ENCODE measurements at places on chromosomes 7 and 10. TPM values are rescaled to one million over a fixed set of nuclear protein-coding genes. Genes with fewer than 3 reads are reported as not detected.

DNA sequence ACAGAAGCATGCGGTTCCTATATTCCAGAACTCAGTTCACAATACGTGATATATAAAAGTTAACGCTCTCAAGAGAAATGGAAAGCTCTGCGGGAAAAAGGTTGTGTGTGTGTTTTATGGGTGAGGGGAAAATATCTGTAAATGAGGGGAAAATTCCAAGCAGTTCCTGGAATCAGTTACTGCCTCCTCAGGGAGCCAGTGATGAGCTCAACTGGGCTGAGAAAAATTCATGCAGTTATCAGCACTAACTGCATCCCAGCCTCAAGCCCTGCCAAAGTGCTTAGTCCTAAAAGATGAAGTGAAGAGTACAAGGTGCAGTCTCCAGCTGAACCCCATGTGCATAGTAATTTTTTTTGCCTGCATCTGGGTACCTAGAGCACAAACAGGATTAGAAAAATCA, 191.9 kb downstream of the CDK14 start:
- no peak for DNase-seq

DNA sequence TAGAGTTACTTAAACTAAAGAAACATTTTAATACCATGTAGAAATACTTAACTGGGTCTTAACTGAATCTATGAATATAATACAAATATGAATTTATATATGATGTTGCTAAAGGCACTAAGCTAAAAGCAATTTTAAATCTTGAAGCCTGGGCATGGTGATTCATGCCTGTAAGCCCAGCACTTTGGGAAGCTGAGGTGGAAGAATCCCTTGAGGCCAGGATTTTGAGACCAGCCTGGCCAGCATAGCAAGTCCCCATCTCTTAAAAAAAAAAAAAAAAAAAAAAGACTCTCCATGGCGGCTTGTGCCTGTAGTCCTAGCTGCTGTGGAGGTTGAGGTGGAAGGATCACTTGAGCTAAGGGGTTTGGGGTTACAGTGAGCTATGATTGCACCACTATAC, 95.3 kb downstream of the CCSER2 start:
- DNase-seq, result no peak

DNA sequence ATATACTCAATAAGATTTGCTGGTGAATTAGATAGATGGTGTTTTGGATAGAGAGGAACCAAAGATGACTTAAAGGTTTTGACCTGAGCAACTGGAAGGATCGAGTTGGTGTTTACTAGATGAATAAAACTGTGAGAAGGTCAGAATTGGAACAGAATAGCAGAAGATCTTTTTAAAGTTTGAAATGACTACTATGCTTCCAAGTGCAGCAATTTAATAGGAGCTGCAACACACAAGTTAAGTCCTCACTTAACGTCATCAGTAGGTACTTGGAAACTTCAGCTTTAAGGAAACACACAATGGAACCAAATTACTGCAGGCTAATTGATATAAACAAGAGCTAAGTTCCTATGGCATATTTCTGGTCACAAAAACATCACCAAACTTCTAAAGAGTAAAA, 86.5 kb downstream of the RTKN2 start:
- DNase-seq, result no peak

- DNase-seq, result no peak
Measured at GRCh38 chr7:99490878-99491277, 9.2 kb downstream of the ZNF394 start.

DNA sequence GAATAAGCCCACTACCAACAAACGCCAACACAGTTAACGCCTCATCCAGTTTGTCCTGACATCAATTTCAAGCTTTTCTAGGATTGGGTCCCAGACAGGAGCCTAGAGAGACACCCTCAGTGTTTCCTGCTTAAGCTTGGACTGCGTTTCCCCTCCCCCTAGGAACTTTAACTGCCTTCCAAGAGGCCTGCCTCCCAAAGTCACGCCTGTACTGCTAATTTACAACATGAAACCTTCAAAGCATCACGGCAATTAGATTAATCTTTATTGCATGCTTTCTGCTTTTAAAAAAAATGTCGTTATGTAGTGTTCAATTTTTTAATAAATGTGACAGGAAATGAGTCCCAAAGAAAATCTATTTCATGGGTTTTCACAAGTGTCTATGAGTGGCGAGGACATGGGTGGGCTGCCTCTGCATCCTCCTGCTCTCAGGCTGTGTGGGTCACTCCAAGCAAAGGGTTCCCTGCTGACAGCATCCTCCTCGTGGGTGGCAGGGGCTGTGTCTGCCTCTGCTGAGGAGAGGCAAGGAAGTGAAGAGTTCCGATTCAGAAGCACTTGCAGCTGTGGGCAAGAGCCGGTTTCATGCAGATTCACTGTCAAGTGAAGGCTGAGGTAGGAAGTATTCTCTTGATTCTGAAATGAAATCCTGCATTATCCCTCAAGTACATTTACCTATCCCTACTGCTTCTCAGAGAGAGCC, 193.0 kb upstream of the KMT2E start:
- DNase-seq, result no peak

DNA sequence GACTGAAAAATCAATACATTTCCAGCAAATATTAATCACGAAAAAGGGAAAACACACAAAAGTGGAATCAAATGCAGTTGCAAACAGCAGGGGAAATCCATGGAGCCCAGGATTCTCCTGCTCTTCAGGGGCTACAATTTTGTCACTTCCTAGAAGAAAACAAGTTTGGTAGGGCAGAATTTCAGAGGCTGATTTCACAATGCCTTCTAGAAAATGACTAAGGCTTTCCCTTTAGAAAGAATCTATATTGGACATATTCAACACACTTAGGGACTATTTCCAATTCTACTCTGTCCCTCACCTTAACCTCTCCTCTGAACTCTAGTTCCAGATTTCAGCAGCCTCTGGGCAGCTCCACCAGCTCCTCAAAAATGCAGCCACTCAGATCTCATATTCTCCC, 111.3 kb downstream of the HECTD2 start:
- no peak for DNase-seq

DNA sequence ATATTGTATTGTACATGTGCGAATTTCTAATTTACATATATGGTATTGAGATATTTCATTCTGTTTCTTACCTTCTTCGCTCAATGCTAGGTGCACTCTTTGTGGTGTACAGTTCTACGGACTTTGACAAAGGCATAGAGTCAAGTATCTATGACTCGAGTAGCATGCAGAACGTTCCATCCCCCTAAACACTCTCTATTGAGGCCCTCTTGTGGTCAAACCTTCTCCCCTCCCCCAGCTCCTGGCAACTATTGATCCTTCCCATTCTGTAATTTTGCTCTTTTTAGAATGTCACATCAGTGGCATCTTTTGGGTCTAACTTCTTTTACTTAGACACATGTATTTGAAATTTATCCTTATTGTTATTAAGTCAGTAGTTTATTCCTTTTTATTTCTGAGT, 30.7 kb upstream of the GDF10 start:
- no peak for DNase-seq

DNA sequence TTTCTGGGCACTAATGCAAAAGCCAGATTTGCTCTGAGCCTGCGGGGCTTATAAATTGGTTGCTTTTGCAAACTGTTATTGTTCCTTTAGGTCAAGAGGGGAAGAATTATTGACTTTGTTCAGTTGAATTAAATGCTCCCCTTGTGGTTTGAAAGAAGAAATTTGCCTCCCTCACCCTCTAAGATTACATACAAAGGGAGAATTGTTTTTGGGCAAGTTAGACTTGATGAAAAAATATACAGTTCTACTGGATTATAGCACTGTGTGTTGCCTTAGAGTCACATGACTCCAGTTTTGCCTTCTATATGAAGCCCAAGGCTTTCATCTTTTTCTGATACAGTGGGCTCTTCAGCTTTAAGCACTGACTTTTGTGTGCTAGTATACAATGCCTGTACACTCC, 1265.8 kb upstream of the LRRTM3 start:
- no peak for DNase-seq

DNA sequence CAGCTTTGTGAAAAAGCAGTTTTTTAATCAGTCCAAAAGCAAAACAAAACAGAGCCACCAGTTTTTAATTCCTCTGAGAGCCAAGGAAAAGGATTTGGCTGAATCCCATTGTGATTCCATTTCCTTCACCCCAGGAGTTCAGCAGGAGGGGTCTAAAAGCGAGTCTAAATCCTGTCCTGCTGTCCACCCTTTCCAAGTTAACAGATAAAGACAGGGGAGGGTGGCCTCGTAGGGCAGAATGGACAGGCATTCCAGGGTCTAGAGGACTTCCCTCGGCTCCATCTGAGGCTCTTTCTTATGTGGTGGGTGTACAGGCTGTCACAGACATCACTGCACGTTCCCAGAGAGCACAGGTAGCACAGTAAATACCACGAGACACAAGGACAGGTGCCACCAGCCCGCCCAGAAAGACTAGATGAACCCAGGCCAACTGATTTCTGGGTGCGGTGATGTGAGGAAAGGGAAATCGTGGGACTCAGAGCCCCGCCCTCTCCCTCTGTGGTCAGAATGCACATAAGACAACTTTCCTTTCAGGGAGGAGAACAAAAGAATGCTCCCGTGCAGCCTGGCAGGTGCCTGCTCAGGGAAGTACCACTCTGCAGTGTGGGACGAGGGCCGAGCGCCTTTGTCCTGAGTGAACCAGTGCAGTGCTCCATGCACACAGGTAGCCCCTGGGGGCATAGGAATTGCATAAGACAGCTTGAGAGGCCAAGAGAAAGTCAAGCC, 119.7 kb downstream of the ABLIM1 start:
- DNase-seq, result no peak

Gene TAS2R5
- 1.9 TPM for total RNA-seq

Gene ZNF425
- 6.2 TPM for total RNA-seq

Gene PILRB
- total RNA-seq, result 40.1 TPM

Gene HNRNPH3
- 124 TPM for total RNA-seq

Gene TRRAP
- 53.5 TPM for total RNA-seq

Gene HGF
- 0.82 TPM for total RNA-seq

GRCh38 chr10:89295597-89295996, 6.2 kb upstream of the IFIT2 start:
- no peak for DNase-seq

GRCh38 chr10:24988831-24989640, 26.9 kb downstream of the ENKUR start:
- no peak for DNase-seq

DNA sequence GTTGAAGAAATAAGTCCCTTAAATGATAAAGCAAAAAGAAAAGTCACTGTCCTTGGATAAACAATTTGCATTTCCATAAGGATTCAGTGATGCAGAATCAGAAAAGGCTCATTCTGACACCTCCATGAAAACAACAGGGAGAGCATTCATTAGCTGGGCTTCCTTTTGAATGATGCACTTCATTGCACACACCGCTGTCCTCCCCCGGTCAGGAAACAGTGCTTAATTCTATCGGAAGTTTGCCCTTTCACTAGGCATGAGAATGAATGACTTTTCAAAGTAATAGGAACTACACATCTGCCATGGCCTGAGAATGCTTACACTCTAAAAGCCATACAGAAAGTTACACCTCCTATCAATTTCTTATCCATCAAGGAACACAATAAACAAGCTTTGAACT, 4.2 kb downstream of the PCDH15 start:
- DNase-seq, result no peak

Measured in endothelial cell (in vitro differentiated cells).